ENCODE measurements at places on chromosomes 4 and X.

- no peak for DNase-seq
Measured at GRCh38 chr4:6551660-6552059, 23.3 kb upstream of the MAN2B2 start.

- DNase-seq, result peak; percentile 65
Measured at GRCh38 chr4:22237155-22237751, 278.6 kb downstream of the ADGRA3 start.

DNA sequence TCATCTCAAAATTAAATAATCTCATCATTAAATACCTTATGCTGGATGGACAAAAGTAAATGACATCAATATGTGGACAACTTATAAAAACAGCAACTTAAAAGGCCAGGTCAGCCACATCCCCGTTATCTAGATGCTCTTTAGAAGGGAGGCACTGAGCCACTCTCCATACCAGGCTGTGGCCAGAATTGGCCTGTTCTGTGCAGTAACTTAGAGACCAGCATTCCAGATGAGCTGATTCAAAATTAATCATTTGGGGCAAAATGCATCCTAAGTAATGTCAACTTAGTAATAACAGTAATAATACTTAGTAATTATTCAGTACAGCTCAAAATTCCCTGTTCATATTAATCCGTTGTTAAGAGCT, 373.6 kb downstream of the FBXW7 start:
- no peak for DNase-seq

GRCh38 chr4:89538886-89539285, 231.3 kb upstream of the GPRIN3 start:
- DNase-seq, result no peak

DNA sequence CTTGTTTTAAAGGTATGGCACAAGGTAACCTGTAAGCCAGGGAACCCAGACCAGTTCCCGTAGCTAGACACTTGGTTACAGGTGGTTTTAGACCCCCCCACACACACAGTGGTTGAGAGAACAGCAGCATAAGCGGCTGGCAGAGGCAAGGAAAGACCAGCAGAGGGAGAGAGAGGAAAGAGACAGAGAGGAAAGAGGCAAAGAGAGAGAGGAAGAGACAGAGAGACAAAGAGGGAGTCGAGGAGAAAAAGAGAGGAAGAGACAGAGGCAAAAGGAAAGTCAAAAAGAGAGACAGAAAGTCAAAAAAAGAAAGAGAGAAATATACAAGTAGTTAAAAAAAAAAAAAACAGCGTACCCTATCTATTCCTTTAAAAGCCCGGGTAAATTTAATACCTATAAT, 19.5 kb upstream of the PCSK1N start:
- no peak for DNase-seq

DNA sequence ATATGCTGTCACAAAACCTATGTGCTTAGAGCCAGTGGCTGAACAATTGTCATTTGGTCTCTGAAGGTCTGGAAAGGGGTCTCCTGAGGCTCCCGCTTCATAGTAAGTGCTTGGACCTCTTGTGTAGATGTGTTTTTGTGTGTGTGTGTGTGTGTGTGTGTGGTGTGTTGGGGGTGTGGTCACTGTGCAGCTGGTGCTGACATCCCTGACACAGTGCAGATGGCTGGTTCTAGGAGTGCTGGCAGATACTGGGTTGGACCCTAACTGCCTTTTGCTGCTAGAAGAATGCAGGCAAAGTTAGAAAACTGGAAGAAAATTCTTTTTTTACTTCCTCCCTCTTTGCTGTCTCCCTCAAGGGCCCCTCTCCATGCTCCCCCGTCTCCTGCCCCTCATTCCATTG, 1872.6 kb downstream of the ARAP2 start:
- DNase-seq, result no peak

DNA sequence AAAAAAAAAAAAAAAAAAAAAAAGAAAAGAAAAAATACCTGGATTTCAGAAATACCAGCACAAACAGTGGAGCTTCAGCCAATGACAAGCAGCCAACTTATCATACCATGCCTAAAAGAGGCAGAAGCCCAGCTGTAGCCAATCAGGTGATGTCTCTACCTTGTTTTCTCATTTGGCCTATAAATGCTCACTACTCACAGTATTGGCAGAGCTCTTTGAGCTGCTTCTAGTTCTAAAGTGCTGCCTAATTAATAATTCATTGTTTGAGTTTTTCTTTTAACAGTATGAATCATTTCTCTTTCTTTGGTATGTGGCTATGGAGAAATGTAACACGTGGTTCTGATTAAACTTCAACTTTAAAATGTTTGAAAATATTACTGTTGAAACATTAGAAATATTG, 188.8 kb upstream of the TECRL start:
- DNase-seq, result no peak

GRCh38 chrX:73213734-73214425, 771 bp downstream of the NAP1L2 start:
- DNase-seq, result no peak

GRCh38 chr4:21749924-21750323, 198.6 kb downstream of the KCNIP4 start:
- no peak for DNase-seq

- peak; percentile 21 for DNase-seq
Measured at GRCh38 chrX:54494989-54495813, 833 bp downstream of the FGD1 start.

- no peak for DNase-seq
Measured at GRCh38 chrX:3504916-3505315, 158.5 kb upstream of the MXRA5 start.

Data from SJCRH30 (cell line).